ENCODE measurements at places on chromosomes 1 and 21.

DNA sequence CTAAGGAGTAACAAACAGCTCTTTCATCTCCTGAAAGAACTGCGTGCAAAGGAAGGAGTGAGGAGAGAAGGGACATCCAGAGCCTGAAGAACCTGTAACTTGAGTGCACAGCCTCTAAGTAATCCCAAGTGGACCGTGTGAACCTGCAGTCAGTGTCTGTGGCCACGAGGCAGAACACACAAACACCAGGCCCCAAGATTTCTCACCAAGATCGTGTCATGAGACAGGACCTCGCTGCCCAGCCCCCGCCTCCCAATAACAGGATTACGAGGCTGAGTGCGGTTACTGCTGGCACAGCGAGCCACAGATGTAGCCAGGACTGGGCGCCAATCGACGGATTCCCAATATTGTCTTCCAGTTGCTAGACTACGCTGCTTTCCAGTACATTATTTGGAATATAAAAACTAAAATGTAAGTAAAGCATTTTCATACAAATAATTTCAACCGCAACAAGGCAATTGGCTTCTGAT is 101.3 kb upstream of the SLC25A33 start:
- peak; percentile 78 for DNase-seq

GRCh38 chr1:165675794-165676193 is 22.6 kb downstream of the ALDH9A1 start:
- no peak for DNase-seq

GRCh38 chr1:98323906-98324358 is 337.6 kb upstream of the SNX7 start:
- DNase-seq, result no peak

DNA sequence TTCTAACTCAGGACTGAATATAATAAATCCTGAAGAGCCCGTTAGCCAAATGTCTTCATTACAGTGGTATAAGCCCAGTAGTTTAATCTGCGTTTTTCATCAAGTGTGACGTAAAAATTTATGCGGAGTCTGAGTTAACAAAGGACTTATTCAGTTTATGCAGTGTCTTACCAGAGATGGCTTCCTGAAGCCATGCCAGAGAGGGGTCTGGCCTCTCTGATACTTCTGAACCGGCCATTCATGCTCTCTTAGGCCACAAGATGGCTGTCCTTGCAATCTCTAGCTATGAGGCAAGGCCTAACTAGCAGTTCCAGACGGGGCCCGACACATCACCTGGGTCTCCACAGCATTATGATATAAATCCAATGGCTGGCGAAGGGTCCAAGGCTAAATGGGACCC is 101.4 kb downstream of the TEX35 start:
- DNase-seq, result peak; percentile 8

DNA sequence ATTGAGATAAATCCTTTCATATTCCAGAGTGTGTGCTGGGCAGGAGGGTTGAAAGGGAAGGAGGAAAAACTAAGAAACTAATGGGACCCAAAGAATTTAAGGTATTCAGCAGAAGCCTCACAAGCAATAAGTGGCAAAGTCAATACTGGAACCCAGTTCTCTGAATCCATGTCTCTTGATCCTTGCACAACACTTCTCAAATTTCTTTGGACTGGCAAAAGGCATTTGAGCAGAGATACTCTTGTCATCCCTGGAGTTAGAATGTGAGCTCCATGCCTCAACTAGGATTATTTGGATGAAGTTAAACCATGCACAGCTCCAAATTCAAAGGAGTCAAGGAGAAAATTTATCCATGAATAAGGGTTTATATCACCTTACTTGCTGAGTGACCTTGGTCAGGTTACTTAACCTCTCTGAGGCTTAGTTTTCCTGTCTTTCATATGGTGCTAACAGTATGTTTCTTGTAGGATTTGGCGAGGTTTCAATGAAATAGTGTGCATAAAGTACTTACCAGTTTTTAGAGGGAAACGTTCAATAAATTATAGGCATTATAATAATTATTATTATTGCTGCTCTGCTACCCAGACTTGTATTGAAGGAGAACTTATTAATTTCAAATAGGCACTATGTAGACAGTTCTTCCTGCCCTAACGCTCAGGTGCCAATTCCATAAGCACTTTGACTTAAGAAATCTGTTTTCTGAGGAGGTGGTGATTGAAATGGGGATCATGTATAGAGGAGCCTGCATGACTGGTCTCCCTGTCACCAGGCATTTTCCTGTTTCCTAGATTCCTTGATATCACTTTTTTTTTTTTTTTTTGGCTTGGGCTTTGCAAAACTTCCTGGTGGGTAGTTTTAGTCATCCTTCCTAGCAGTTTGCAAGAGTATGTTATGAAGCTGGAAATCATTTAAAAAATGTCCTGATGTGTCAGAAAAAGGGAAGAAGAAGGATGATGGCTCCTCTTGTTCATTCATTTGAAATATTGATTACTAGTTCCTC is 125.0 kb upstream of the JUN start:
- no peak for DNase-seq

DNA sequence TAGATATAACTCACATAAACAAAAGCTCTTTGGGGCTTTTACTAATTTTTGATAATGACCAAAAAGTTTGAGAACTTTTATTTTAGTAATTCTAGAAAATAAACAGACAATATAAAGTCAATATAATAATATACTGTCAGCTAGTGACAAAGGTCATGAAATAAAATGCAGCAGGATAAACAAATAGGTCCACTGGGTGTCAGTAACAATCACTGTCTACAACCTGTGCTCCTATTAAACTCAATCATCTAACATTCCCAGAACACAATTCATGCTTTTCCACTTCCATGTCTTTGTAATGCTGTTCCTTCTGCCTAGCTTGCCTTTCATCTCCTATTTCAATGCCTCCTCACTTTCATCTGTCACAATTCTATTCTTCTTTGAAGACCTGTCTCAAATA is 186.1 kb downstream of the GIPC2 start:
- DNase-seq, result no peak

GRCh38 chr1:74641161-74641560 is 32.4 kb downstream of the ERICH3 start:
- DNase-seq, result no peak

- no peak for DNase-seq
These were observed 26.2 kb downstream of the ENAH start for GRCh38 chr1:225626698-225627097.

DNA sequence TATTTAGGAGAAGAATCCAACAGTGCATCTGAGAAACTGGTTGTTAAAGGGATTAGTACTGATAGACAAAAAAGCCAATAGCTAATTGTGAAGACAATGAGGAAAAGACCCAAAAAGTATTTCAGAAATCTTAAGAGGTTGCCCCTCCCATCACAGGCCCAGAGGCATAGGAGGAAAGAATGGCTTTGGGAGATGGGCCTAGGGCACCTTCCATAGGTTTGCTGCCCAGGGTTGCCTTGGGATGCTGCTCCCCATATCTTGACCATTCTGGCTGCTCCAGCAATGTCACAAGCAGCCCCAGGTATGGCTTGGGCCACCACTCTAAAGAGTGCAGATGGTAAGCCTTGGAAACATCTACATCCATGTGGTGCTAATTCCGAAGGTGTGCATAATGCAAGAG is 68.7 kb upstream of the CD5L start:
- DNase-seq, result no peak

- no peak for DNase-seq
These were observed 311.7 kb downstream of the KCNH1 start for GRCh38 chr1:210822241-210822640.

DNA sequence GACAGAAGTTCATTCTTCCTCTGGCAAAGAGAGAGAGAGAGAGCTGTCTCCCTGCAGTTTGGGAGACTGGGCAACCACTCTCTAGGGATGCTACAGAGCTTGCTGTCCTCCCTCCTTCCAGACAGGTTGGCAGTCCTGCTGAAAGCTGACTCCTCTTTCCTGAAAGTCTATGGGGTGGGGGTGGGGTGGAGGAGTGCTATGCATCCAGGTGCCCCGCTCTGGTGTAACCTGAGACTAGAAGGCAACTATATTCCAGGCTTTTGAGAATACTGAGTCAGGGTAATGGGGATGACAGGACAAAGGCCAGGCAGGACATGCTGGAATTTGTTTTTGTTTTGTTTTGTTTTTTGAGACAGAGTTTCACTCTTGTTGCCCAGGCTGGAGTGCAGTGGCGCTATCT is 55.4 kb downstream of the OPTC start:
- no peak for DNase-seq

GRCh38 chr1:31703431-31704270 is at the start of gene COL16A1:
COL16A1 (minus strand) TSS chr1:31704017; CDS start chr1:31702193, 1,824 bp downstream.
- DNase-seq, result peak; percentile 68

DNA sequence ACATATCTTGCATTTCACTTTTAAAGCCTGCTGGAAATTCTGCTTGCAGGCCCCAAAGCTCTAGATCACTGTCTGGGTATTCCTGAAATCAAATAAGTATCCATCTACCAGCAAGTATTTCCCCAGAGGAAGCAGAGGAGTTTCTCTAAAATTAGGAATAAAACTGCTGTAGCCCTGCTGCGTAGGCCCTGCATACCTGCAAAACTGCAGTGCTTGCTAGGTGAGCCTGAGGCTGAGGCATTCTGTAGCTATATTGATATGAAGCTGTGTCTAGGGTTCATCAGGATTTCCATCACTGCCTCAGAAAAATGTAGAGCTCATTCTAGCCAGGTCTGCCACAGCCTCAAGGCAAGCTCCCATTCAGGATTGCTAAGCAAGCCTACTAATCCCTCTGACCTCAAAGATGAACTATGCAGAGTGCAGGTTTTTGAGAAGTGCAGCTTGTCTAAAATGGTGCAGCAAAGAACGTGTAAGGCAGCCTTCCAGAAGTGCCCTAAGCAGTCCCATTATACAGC is 28.7 kb downstream of the NPHS2 start:
- no peak for DNase-seq
